Stimulated activated CD4-positive, alpha-beta T cell treated with anti-CD3 and anti-CD28 coated beads, Interleukin-12 subunit alpha, Interleukin-12 subunit beta, amount 100 ng/mL, for 4 hours (primary cell): ENCODE measurements at places on chromosomes 3 and 15.

- DNase-seq, result no peak
These were observed 32.2 kb upstream of the LACTB start for GRCh38 chr15:63089260-63090043.

GRCh38 chr3:51385621-51386091, 565 bp downstream of the MANF start:
- DNase-seq, result no peak

- no peak for DNase-seq
These were observed 247.0 kb upstream of the THBS1 start for GRCh38 chr15:39333896-39334295.

- no peak for DNase-seq
These were observed 19.7 kb upstream of the STIMATE start for GRCh38 chr3:52917044-52917443.

DNA sequence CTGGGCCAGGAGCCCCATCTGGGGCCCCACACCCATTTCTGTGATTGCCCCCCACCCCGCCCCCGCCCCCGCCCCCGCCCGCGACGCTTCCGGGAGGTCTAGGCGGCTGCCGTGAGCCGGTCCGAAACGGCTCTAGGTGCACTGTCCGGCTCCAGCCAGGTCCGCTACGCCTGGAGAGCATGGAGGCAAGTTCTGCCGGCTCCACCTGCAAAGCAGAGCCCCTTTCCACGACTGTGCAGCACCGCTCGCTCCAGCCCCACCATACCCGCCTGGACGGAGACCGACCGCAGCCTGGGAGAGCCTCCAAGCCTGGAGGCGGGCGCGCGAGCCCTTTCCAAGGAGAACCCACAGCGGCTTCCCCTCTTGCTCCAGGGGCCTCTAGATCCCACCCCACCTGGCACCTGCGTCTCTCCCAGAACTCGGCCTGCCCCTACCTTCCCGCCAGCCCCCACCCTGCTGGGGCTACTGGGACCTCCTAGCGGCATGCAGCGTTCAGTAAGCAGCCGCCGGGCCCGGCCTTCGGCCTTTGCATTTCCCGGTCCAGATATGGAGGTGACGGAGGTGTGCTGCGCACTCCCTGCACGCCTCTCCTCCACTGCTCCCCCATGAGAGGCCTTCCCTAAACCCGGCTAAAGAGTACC, 66.2 kb downstream of the KLF13 start:
- DNase-seq, result no peak

GRCh38 chr15:60326824-60327654, 70.7 kb downstream of the ANXA2 start:
- no peak for DNase-seq

- DNase-seq, result no peak
These were observed 26.4 kb downstream of the ACAA1 start for GRCh38 chr3:38110314-38111050.

DNA sequence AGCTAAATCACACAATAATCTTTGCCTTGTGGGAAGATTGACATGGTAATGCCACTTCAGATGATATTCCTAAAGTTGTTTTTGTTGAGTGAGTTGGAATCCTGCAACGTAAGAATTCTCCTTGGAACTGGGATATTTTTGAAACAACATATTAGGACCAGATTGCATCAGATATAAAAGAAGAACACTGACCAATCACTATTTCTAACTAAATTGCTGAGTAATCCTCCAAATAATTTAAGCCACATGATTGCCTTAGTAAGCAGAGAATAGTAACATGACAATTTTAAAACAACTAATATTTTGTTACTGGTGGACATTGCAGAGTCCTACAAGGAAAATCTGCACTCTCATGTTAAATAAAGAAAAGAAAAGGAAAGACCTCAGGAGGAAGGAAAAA, 353.9 kb upstream of the LMCD1 start:
- no peak for DNase-seq

- no peak for DNase-seq
These were observed 20.1 kb upstream of the CD96 start for GRCh38 chr3:111521891-111522290.

DNA sequence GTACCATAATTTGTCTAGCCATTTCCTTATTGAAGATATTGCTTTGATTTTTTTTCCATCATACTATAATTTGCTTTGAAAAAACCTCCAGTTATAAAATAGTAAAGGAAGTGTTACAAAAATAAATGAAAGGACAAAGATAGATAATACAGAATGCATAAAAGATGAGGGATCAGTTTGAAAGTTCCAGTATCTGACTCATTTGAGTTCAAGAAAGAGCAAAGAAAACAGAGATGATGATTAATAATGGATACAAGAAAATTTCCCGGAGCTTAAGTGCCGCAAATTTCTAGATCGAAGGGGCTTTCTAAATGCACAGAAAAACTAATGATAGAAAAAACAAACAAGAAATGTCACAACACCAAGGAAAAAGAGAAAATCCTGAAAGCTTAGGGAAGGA, 4.3 kb downstream of the WDR48 start:
- DNase-seq, result no peak

DNA sequence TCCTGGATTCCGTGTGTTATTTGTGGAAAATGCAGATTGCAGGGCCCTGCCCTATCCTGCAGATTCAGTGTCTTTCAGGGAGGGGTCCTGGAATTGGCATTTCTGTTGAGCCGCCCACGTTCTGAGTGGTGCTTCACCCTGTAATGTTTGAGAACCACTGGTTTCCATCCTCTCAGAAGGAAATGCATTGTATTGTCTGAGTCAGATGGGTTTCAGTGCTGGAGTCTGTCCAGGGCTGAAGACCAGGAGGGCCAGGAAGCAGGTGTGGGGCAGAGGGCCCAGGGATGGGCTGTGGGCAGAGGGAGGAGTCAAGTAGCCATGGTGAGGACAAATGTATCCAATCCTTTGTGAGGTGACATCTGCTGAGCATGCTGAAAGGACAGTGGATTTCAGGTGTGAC, 123.8 kb downstream of the SV2B start:
- DNase-seq, result no peak

DNA sequence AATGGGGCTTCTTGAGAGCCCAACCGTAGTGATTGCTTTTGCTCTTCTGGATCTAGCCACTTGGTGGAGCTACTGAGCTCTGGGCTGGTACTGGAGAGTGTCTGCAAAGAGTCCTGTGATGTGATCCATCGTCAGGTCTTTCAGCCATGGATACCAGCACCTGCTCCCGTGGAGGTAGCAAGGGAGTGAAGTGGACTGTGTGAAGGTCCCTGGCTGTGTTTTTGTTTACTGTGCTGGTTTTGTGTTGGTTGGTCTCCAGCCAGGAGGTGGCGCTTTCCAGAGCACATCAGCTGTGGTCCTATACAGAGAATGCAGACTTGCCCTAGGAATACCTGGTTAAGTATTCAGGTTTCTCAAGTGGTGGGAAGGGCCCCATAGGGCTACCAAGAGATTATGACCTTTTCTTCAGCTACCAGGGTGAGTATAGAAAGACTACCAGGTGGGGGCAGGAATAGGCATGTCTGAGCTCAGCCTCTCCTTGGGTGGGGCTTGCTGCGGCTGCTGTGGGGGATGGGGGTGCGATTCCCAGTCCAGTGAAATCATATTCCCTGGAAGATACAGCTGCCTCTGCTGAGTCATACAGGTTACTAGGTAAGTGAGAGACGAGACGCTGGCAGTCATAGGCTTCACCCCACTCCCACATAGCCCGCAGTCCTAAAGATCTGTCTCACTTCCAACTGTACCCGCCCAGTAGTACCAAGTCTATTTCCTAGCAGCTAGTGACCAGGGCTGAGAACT, 733.7 kb downstream of the ZNF385D start:
- DNase-seq, result no peak

- no peak for DNase-seq
These were observed 29.2 kb upstream of the CNTN3 start for GRCh38 chr3:74643636-74644035.

- no peak for DNase-seq
These were observed 271.1 kb upstream of the C2CD4B start for GRCh38 chr15:62436235-62436634.

DNA sequence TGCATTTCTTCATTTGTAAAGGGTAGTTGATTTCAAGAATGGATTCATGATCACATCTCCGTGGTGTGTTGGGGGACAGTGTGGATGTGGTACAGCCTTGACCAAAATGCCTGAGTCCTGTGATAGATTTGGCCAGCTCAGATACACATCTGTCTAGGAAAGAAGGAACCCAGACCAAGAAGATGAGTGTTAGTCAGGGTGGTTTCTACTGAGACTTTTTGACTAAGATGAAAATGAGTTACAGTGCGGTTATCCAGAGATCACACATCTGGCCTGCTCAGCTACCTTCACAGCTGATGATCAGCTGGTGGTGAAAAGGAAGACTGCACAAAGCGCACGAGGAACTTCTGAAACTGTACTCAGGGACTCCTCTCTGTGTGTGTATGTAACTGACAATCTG, 68.0 kb downstream of the FNDC3B start:
- peak; percentile 20 for DNase-seq

- DNase-seq, result no peak
These were observed 589.4 kb downstream of the NLGN1 start for GRCh38 chr3:173986861-173987410.

DNA sequence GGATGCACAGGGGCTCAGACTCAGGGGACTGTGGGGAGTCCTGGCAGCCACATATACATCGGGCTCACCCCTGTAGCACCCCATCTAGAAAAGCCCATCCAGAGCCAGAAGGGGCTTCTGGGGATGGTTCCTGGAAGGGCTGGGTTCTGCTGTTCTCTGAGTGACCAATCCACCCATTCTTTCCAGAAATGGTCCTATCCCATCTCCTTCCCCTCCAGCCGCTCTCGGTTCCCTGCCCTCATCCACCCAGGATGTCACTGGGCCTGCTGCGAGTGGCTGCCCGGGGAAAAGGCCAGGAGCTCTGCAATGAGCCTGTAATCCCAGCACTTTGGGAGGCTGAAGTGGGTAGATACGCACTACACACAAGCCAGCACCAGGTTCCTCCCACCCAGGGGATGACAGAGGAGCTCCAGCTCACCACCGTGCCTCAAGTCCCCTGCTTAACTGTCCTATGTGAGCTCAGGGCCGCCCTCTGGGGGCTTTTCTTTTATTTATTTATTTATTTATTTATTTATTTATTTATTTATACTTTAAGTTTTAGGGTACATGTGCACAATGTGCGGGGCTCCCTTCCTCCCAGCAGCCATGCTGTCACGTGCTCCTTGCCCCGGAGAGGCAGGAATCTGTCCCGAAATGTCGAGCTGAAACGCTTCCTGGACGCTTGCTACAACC, 13.6 kb upstream of the CSK start:
- no peak for DNase-seq

GRCh38 chr15:43958861-43959330, 132.1 kb downstream of the WDR76 start:
- no peak for DNase-seq

GRCh38 chr3:82157952-82158351, 396.5 kb upstream of the GBE1 start:
- no peak for DNase-seq

- DNase-seq, result no peak
These were observed 21.6 kb downstream of the BUB1B start for GRCh38 chr15:40182358-40183029.

- DNase-seq, result no peak
These were observed 17.0 kb downstream of the ILDR1 start for GRCh38 chr3:122004991-122005565.

GRCh38 chr3:25894101-25894500, 104.2 kb downstream of the OXSM start:
- no peak for DNase-seq

- DNase-seq, result peak; percentile 38
These were observed 51.7 kb downstream of the ARNT2 start for GRCh38 chr15:80455668-80456442.

- no peak for DNase-seq
These were observed 860.3 kb upstream of the SEMA6D start for GRCh38 chr15:46856839-46857502.

GRCh38 chr3:70979983-70980645, 603.4 kb downstream of the FOXP1 start:
- DNase-seq, result no peak

DNA sequence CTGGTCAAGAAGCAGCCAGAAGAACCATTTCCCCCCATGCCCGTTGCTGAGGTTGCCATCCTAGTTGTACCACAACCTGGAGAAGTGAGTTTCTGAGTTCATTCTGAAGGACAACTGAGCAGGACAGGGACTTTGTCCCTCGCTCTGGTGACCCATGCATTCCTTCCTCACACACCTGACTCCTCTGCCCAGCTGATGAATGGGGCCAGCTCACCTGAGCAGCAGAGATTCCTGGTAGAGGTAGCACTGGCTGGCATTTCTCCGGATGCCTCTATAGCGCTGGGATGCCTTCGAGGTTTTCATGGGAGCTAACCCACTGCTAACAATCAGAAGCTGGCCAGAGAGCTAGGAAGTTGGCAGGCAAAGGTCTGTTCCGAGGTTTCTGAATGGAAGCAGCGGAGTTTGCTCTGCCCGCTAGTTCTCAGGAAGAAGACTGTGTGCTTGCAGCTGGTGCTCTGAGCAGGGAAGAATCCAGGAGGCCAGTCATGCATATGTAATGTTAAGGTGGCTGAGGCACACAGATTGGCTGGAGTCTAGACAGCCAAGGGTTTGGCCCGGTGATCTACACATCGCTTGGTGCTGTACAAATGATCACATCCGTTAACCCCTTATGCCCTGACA, at the start of gene TMC3:
TMC3 (minus strand) TSS at position 439 of the 621 bp plus-strand sequence; CDS start at position 303, 136 bp downstream.
- no peak for DNase-seq

DNA sequence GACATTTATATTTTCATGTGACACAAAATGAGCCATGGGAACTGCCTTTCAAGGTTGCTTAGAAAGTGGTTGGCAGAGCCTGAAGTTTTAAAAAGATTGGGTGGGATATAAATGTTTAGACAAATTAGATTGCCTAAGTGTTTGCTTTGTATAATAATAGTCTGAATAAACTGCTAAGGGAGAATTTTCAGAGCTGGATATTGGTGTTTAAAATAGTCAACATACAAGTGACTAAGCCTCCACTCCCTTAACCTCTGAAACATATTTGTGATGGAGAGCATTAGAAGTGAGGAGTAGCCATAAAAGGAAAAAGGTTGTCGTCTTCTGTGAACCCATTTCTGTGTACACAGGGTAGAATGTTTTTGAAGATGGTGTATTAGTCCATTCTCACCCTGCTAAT, 201.6 kb downstream of the THSD4 start:
- DNase-seq, result no peak

DNA sequence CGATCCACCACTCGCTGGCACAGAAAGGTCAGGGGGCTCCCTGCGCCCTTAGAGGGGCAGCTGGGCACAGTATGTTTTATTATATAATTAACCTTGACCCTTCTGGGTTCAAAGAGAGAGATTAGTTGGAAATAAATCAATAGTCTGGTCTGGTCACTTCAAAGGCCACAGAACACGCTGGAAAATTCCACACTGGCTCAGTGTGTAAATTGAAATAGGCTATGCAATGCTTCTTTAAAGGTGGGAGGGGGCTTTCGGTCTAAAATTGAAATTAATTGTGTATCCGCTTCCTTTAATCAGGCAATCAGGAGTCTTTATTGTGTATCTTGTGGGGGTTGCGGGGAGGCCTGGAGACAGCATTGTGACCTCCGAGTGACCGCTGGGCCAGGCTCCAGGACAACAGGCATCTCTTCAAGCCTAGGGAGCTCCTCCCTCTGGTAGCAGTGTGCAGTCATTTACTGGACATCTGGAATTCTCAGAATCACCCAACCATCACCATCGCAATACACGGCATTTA, 8.0 kb downstream of the RNU5B-1 start:
- no peak for DNase-seq

GRCh38 chr15:100714749-100715342, 112.5 kb downstream of the ASB7 start:
- DNase-seq, result no peak

- DNase-seq, result no peak
These were observed 154.3 kb upstream of the CCDC54 start for GRCh38 chr3:107222907-107223306.
